Esophagus (tissue), 2 donors: ENCODE measurements at places on chromosomes 11 and 22. TPM values are rescaled to one million over a fixed set of nuclear protein-coding genes. Genes with fewer than 3 reads are reported as not detected.

The ART5 gene
- polyA plus RNA-seq: not detected

The APOL6 gene
- polyA plus RNA-seq: 2.8 TPM

The OR52B6 gene
- polyA plus RNA-seq: not detected

The DMC1 gene
- polyA plus RNA-seq: 0.51 TPM

The CACNA1I gene
- 0.09 TPM for polyA plus RNA-seq

The OVOL1 gene
- 49.9 TPM for polyA plus RNA-seq

The GP1BB gene
- 9.0 TPM for polyA plus RNA-seq

The CHRDL2 gene
- 1.4 TPM for polyA plus RNA-seq

The HBB gene
- polyA plus RNA-seq: 0.53 TPM

The SHANK2 gene
- 4.4 TPM for polyA plus RNA-seq

The RAB39A gene
- 0.04 TPM for polyA plus RNA-seq
